ENCODE measurements at places on chromosomes 1 and 21.

GRCh38 chr21:34994766-34995631 is 54.1 kb downstream of the RUNX1 start:
- DNase-seq = no peak

- no peak for DNase-seq
These were observed 50.4 kb upstream of the SLC19A1 start for GRCh38 chr21:45592626-45593134.

- no peak for DNase-seq
These were observed 134.1 kb upstream of the ADGRL2 start for GRCh38 chr1:81666586-81666985.

DNA sequence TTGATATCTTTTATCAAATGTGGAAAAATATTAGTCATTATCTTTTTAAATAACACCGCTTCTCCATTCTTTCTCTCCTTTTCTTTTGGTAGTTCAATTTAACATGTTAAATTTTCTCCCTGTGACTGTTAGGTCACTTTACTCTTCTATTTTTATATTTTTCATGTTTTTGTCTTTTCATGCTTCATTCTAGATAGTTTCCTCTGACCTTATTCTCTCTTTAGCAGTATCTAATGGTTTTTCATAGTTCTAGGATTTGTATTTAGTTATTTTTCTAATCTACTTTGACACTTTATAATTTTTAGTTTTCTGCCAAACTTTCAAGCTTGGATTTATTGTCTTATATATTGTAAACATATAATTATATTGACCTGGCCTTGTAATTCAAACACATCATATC is 116.0 kb downstream of the RASAL2 start:
- no peak for DNase-seq

GRCh38 chr1:8302081-8302956 is 15.6 kb upstream of the SLC45A1 start:
- DNase-seq = no peak

DNA sequence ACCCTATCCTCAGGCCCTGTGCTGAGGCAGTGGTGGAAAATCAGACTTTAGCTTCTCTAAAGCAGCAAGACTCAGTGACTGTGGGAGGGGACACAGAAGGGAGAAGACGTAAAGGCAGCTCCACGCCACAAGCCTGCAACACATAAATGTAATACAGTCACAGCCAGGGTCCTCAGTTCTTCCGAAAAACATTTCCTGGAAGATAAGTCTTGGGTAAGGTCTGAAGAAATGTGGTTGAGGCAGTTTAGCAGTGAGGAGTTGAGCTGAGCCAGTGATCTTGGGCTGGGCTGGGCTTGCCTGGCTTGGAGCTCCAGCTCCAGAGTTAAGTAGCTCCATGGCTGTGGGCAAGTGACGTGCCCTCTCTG is 127.8 kb upstream of the ADAR start:
- no peak for DNase-seq

GRCh38 chr1:26350701-26351589 is 3.0 kb downstream of the CRYBG2 start:
- DNase-seq = no peak

DNA sequence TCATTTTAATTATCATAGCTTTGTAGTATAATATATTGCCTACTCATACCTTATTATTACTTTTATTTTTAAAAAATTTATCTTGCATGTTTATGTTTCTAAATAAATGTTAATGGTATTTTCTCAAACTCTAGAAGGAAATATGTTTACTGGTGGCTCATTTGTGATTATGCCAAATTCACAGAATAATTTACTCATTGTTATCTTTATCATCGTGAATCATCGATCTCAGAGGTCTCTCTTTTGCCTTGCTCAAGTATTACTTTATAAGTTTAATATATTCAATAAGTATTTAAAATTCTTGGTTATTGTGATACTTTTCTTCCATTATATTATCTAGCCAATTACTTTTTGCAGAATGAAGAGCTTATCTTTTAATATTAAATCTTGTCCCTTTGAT is 836.7 kb upstream of the ADAMTS5 start:
- no peak for DNase-seq

Data from iris pigment epithelial cell (primary cell).